Activated naive CD4-positive, alpha-beta T cell treated with Interleukin-2 at 50 U/mL for 16 hours (primary cell): ENCODE measurements at places on chromosomes 2 and 18.

- no peak for DNase-seq
These were observed 7.7 kb downstream of the ACVR1C start for GRCh38 chr2:157620956-157621355.

DNA sequence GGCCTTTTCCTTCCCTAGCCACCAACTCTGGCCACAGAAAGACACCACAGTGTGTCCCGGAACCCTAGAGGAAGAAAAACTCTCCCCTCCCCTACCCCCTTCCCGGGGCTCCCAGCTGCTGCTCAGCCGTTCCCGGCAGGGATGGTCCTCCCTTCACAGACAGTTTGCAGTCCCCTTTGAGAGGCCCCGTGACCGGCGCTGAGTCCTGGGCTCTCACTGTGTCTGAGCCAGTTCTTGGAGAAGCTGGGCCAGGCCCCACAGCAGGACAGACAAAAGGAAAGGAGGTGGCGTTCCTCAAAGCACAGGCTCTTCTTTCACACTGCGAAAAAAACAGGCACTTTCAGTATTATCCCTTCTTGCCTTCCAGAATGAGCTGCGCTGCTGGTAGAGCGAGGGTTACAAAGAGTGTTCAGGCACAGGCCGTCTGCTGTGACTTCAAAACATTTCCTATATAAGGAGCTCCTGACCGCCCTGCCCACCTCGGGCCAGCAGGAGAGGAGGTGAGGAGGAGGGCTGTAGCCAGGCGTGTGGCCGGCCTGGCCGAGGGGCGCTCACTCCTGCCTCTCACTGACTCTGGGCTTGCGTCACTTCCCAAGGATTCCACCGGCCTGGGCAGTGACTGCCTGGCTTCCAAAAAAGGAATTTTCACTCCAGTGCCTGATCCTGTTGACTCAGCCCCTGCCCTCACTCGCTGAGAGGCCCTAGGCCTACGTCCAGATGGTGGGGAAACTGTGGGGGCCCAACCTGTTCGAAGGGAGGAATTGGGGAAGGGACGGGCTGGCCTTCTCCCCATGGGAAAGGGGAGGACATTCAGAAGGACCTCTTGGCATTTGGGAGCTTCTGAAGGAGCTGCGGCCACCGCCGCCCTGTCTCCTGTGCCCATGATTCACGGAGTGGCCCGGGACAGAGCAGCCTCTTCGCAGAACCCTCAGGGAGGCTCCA, 24.9 kb downstream of the CIDEA start:
- DNase-seq: no peak

DNA sequence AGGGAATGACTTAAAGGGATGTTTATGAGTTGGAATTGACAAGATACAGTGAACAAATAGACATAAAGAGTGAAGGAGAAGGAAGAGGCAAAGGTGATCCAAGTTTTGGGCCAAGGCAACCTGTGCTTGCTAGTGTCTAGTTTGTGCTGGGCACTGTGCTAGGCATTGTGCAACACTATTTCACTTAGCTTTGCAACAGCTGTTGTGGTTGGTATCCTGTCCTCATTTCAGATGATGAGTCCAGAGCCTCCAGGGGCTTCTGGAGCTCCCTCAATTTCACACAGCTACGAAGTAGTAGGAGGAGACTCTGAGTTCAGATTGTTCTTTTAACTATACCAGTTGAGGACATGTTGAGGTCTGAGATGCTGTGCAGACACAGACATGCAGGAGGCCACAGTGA, 18.1 kb upstream of the LOXHD1 start:
- DNase-seq: no peak

- DNase-seq: no peak
These were observed 33.6 kb downstream of the FARP2 start for GRCh38 chr2:241389697-241390096.
